Bronchus fibroblast of lung (primary cell): ENCODE measurements at places on chromosomes 16 and 17. TPM values are rescaled to one million over a fixed set of nuclear protein-coding genes. Genes with fewer than 3 reads are reported as not detected.

Gene CDK5R1
- total RNA-seq, result 1.6 and 1.8 TPM in 2 replicates

Gene SLC16A6
- 0.50 and 0.89 TPM in 2 replicates for total RNA-seq

Gene PYDC1
- total RNA-seq, result not detected in 2 replicates

Gene STX1B
- 0.50 and 1.2 TPM in 2 replicates for total RNA-seq

Gene FOXC2
- total RNA-seq, result 4.9 and 5.5 TPM in 2 replicates

Gene SMPD3
- total RNA-seq, result under 0.01 TPM in 1 of 2 replicates, not detected in the other

Gene TM4SF5
- total RNA-seq, result not detected in 2 replicates

Gene KRTAP9-4
- not detected in 2 replicates for total RNA-seq

Gene NT5C
- total RNA-seq, result 139 and 146 TPM in 2 replicates
